ENCODE measurements at places on chromosomes 5 and 9. TPM values are rescaled to one million over a fixed set of nuclear protein-coding genes. Genes with fewer than 3 reads are reported as not detected.
A peak's percentile ranks its signal among the peaks of the same experiment; 100 is the strongest.

- no peak for DNase-seq
Observed at GRCh38 chr9:15086778-15087324, 176.6 kb upstream of the FREM1 start.

GRCh38 chr9:121450241-121450640, 49.4 kb downstream of the GGTA1 start:
- DNase-seq: peak; percentile 53

GRCh38 chr9:5364294-5365024, 24.8 kb upstream of the RLN1 start:
- DNase-seq: no peak

DNA sequence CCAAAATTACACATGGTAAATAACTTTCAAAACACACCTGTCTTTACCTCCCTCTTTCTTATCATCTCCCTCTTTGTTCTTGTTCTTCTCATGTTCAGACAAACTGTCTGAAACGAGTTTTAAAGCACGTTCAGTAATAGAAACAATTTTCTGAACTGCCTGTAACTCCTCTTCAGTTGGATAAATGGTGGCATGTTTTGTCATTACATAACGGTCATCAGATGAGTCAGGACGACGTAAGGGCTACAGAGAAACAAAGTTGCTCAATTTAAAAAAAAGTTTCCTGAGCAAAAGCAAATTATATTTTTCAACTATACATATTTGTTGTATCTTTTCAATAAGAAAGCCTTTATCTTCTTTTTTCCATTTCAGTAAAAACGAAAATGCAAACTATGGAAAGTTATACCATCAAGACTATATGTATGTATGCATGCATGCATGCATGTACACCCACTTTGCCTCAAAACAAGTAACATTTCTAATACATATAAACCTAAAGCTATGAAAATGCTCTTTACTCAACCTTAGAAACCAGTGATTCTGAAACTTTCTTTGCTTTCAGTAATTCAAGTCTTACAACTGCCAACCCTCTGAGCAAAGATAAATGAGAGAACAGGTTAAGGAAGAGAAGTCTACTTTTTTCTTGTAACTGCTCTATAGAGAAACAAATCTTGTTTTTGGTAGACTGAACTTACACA, 56.0 kb downstream of the ZFR start:
- DNase-seq: no peak

- no peak for DNase-seq
Observed at GRCh38 chr5:36683821-36684434, 77.5 kb downstream of the SLC1A3 start.

SLC45A2 gene
- polyA plus RNA-seq: 1.0 TPM

- no peak for DNase-seq
Observed at GRCh38 chr9:101859620-101860019, 121.2 kb upstream of the GRIN3A start.

GRCh38 chr5:104965006-104965405, 1402.4 kb upstream of the NUDT12 start:
- no peak for DNase-seq

ASPN gene
- polyA plus RNA-seq: 9.8 TPM

SPATA31C1 gene
- 0.58 TPM for polyA plus RNA-seq

C9 gene
- 0.37 TPM for polyA plus RNA-seq

GRCh38 chr9:127921557-127922120, 4.8 kb upstream of the ST6GALNAC4 start:
- no peak for DNase-seq

- DNase-seq: no peak
Observed at GRCh38 chr9:98121058-98121457, 2.0 kb upstream of the TRIM14 start.

PAXX gene
- polyA plus RNA-seq: 23.3 TPM

DNA sequence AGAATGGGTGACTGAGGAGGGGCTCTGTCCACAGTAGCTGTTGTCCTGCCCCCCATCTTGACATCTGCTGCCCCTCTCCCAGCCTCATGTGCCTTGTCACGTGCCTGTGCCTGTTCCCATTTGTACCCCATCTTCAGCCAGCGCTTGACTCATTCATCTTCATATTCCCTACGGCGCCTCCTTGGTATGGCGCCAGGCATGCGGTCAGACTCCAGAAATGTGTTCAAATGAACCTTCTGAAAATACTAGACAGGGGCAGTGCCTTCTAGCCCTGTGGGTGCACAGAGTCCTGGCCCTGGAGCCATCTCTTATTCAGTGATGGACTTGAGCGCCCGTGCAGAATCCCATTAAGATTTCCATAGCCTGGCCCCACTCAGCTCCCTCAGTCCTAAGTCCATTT, 46.2 kb downstream of the CFAP77 start:
- DNase-seq: no peak

DNA sequence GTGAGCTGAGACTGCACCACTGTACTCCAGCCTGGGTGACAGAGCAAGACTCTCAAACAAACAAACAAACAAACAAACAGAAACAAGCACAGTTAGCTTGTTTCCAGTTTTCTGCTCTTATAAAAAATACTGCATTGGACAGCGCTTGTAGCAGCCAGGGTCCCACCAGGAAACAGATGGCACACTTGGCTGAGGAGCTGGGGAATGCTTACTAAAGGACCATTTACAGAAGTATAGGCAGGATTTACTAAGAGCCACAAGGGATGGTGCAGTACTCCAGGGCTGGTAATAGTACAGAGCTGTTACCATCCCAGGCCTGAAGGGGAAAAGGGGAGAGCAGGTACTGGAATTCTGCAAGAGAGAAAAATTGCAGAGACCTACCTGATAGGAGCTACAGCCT, 5.2 kb upstream of the ANKS6 start:
- no peak for DNase-seq

TNFSF15 gene
- polyA plus RNA-seq: 7.5 TPM

- no peak for DNase-seq
Observed at GRCh38 chr5:151950706-151951105, 26.1 kb upstream of the GLRA1 start.

GRCh38 chr9:18826248-18826647, 206.8 kb downstream of the SAXO1 start:
- no peak for DNase-seq

DNA sequence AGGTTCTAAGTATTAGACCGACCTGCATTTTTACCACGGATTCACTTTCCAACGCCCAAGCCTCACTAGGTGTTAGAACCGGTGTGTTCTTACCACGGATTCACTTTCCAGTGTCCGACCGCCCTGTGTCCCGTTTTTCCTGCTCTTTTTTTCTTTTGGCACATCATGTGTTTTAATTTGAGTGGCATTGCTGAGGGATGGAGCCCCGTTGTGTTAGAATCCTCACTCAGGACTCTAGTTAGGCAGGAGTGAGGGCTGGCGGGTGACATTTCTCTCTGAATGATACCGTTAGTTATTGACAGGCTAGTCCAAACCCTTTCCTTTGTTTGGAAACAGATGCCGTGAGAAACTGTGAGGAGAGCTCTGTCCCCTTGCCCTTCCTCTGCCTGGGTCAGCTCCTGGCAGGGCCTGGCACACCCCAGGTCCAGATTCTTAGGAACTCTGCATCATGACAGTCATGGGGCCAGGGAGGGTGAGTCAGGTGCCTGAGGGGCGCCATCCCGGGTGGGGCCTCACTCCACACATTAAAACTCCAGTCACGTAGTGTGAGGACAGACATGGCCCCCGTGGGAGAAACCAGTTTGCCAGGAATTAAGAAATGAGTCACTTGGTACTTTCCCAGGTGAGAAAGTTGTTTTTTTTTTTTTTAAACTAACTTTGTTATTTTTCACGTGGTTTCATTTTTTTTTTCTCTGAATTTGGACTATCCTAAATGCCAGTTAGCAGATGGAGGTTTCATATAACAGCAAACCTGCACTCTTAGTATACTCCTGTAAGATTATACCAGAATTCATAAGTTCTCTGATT, 15.8 kb downstream of the EXOC3 start:
- no peak for DNase-seq

DNA sequence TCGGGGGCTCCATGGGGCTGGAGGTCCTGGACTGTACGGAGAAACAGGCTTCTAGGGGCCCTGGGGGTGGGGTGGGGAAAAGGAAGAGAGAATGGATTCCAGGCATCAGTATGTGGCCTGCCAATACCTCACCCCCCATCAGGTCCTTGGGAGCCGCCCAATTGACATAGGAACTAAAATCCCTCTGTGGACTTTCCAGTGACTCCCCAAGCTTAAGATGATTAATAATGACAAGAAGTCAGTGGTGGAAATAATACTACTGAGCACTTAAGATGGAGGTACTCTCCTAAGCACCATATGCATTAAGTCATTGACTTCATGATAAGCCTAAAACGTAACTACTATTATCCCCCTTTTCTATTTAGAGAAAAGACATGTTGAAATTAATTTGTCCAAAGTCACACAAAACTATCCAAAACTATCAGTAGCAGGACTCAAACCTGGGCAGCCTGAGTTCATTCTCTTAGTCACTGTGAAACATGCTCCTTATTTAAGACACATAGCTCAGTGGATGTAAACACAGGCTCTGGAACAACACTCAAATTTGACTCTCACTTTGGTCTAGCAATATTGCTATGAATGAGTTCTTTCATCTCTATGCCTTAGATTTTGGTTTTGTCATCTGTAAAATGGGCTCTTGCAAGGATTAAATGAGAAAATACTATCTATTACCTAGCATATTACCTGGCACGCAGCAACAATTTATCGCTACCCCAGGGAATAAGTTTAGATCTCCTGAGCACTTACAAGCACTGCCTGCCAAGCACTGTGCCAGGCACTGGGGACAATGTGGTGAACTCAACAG, 9.5 kb downstream of the SPRY4 start:
- DNase-seq: no peak

TCF7 gene
- polyA plus RNA-seq: 13.0 TPM
